ENCODE measurements at places on chromosomes 1 and 21.

- no peak for DNase-seq
These were observed 356.9 kb downstream of the SIPA1L2 start for GRCh38 chr1:232273011-232273410.

- no peak for DNase-seq
These were observed 6.8 kb downstream of the ATG4C start for GRCh38 chr1:62790716-62791115.

DNA sequence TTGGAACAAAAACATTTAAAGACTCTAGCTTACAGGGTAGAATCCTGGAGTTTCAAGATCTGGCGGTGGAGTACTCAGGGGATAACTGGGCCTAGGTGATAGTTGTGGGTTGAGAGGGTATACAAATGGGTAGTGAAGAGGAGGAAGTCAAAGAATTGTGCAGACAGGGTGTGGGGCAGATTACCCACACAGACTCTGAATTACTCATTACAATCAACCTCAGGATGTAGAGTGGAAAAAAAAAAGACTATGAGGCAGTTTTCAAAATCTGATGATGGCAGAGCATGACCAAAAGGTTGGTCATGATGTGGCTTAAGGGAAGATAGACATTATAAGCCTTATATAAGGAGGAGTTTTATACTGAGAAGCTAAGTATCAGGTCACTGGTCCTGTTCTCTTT lies 44.1 kb upstream of the GLIS1 start:
- no peak for DNase-seq

GRCh38 chr1:36382669-36383068 lies 3.1 kb downstream of the STK40 start:
- DNase-seq = no peak

GRCh38 chr21:41772351-41773080 lies 5.7 kb upstream of the RIPK4 start:
- no peak for DNase-seq

DNA sequence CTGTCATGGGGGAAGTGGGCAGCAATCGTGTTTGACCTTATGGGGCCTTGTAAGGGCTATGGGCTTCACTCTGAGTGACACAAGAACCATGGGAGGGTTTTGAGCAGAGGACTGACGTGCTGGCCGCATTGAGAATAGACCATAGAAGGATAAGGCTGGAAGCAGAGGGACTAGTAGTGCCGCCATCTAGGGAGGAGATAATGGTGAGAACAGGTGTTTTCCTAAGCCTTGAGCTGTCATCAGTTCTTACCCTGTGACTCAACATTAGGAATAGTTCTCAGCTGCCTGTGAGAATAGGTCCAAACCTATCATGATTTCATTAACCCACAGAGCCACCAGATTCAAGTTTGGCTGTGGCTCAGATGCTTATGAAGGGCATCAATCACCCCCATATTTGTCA lies 228.5 kb downstream of the CACNA1E start:
- DNase-seq = no peak

DNA sequence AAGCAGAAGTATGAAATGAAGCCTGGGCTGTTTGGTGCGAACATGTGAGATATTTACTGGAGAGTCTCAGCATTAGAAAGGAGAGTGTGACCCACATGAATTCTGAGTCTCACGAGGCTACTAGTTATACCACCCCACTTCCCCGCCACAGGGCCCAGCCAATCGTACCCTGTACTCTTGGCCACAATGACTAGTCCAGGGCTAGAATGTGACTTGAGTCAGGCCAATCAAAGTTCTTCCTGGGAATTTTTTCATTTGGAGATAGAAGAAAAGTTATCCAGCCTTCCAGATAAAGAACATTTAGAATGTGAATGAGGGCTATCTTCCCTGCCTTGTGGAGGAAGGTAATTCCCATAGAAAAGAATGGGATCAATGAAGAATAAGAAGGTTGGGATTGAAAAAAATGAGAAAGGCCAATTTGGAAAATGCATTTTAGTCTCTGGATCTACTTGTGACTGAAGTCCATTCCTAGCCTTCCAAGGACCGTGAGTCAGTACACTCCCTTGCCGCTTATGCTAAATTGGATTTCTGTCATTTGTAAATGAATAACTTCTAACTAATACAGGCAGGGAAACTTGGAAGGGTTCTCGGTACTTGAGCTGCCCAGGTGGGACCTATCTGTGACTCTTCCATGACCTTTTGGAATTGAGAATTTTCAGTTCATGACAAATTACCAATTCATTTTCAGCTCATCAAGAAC lies 12.3 kb upstream of the RIMKLA start:
- no peak for DNase-seq

- no peak for DNase-seq
These were observed 265.8 kb downstream of the NFIA start for GRCh38 chr1:61348025-61348665.

DNA sequence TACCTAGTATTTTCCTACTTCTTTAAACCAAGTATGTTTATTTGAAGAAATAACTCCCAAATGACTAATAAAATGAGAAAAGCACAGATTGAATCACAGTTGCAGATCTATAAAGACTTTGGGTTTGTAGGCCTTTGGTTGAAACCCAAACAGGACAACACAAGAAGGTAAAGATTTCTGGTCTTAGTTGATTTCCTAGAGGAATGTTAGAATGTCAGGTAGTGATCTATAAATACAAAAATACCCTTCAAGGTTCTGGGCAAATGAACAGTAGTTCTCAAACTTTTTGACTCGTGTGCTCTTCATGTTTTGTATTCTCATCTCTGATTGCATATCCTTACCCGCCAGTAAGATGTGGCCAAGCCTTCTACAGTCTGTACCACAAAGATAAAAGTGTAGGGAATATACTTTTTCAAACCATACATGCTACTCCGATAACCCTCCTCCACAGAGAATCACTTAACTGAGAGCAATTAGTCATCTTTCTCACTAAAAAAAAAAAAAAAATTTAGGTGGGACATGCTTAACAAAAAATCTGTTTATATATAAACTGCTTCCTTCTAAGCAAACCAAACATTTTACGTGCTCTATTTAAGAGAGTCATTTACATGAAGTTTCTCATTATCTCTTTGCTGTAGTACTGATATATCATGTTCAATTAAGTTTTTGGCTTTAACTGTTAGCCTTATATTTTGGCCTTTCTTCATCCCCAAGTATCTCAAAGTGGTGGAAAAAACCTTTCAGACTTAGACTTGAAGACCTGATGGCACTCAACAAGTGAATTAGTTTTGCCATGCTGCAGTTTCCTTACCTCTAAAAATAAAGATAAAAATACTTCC lies 36.0 kb downstream of the CNIH4 start:
- no peak for DNase-seq

DNA sequence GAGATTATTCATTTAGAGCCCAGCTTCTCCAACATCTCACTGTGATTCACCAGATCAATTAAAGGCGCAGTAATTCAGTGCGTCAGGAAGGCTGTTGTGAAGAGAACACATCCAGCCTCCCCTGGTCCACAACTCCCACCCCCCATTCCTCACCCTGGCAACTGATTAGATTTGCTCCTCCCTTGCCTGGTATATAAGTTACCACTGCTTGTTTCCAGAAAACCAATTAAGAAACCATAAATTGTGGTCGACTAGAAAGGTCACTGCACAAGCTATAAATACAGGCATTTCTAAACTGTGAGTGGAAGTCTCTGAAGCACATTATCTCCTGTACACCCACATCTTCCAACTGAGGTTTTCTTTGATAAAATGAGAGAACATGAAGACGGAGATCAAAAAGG lies 41.9 kb downstream of the FAM163A start:
- no peak for DNase-seq

All from HS-5 (cell line).